ENCODE measurements at places on chromosomes 5 and 9.
A peak's percentile ranks its signal among the peaks of the same experiment; 100 is the strongest.

DNA sequence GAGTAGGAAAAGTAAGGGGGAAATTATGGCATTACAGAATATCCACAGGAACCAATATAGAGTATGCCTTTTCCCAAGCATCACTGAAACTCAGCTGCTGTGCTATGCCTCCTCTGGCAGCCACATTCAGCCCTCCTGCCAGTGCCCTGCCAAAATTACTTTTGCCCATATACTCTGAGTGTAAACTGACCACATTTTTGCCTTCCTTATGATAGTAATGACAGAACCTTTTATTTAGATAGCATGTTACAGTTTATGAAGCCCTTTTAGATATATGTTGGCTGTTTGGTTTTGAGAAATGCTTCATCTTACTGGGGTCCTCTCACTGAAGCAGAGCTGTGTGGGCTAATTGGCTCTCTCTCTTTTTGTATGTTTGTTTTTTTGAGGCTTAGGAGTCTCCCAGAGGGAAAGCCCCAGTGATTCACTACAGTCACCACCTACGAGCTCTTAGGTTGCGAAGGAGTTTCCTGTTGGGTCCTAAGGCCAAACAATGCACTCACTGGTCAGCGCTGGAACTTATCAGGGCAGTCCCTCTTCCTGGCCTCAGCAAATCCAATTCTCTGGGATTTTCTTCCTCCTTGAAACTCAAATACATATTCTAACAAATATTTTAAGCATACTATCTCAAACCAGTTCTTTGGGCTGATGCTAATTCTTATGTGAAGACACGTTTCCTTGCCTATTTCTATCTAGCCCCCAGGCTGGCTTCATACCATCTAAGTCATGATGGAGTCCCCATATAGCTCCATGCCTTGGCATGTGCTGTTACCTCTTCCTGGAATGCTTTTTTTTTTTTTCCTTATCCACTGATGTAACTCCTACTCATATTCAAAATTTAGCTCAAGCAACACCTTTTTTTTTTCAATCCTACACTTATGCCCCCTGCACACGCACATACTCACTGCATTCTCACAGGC, 3.7 kb downstream of the PHF24 start:
- no peak for DNase-seq

DNA sequence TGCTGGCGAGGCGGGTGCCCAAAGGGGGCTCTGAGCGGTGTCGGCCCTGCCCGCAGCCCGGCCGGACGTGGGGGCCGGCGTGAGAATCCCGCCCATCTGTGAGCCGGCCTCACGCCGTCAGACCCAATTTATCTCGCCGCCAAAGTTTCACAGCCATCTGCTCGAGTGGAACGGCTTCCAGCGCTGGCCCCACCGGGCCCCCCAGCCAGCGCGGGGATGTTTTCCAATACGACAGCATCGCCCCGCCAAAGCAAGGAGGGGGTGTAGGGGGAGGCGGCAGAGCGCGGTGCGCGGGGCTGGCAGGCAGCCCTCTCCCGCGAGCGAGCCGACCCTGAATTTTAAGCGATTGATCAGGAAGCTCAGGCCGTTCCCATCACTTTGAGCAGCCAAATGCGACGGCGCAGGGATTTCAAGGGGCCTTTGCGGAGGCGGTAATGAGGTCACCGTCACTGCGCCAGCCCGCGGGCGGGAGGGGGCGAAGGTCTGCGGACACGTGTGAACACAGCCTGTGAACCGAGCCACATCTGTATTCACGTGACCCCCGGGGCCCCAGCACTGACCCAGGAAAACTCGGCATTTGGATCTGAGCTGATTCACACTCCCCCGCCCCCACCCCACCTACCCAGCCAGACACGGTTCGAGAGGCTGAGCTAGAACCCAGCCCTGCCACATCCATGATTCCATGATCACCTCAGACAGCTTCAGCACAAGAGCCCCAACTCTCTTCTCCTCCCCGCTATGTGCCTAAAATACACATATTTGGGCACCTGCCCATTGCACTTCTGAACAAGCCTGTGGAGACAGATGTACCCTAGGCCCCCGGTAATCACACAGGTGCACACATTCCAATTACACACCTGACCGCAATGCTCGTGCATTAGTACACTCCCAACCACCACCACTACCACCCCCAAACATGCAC, 47.8 kb upstream of the PSD2 start:
- peak; percentile 46 for DNase-seq

DNA sequence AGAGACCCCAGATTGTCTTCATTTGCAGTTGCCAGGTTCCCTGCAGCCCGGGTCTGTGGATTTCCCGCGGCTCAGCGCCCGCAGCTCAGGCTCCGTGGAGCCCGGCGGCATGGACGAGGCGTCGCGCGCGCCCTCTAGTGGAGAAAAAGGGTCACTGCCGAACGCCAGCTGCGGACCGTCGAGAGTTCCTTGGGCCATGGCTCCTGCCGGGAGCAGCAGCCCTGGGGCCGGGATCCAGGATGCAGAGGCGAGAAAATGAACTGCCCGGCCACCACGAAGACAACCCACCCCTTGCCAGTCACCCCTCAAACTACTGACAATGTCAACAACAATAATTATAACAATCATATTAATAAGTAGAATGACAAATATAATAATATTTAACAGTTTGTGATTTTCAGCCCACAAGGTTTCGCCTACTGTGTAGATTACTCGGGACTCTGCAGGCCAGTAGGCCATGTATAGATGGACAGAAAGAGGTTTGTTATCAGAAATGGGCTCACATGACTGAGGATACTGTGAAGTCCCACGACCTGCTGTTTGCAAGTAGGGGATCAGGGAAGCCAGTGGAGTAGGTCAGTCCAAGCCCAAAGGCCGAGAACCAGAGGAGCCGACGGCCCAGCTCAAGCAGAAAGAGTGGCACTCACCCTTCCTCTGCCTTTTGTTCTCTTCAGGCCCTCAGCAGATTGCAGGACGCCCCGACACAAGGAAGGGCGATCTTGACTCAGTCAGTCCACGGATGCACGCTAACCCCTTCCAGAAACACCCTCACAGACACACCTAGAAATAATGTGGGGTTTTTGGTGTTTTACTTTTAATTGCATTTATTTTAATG, 43.1 kb downstream of the BOD1 start:
- peak; percentile 57 for DNase-seq

- DNase-seq, result no peak
These were observed 56.7 kb downstream of the UBE2QL1 start for GRCh38 chr5:6505416-6505755.

- no peak for DNase-seq
These were observed 28.7 kb downstream of the ANXA1 start for GRCh38 chr9:73180403-73180802.

DNA sequence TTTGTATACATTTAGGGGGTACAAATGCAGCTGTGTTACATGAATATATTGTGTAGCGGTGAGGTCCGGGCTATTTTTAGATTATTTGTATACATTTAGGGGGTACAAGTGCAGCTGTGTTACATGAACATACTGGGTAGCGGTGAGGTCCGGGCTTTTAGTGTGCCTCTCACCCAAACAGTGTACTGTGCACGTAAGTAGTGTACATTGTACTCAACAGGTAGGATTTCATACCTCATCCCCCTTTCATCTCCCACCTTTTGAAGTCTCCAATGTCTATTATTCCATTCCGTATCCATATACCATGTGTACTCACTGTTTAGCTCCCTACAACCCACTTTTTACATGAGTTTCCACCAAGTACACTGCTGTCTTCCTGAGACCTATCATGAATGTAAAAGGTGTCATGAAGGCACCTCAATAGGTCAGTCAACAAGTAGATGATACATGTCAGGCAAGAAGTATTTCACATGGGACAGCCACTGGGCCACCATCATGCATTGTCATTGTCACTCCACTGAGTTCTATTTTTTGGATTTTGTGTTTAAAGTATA, 27.7 kb downstream of the SKP1 start:
- DNase-seq, result no peak

- DNase-seq, result no peak
These were observed 3.7 kb upstream of the IRX2 start for GRCh38 chr5:2755076-2755680.

DNA sequence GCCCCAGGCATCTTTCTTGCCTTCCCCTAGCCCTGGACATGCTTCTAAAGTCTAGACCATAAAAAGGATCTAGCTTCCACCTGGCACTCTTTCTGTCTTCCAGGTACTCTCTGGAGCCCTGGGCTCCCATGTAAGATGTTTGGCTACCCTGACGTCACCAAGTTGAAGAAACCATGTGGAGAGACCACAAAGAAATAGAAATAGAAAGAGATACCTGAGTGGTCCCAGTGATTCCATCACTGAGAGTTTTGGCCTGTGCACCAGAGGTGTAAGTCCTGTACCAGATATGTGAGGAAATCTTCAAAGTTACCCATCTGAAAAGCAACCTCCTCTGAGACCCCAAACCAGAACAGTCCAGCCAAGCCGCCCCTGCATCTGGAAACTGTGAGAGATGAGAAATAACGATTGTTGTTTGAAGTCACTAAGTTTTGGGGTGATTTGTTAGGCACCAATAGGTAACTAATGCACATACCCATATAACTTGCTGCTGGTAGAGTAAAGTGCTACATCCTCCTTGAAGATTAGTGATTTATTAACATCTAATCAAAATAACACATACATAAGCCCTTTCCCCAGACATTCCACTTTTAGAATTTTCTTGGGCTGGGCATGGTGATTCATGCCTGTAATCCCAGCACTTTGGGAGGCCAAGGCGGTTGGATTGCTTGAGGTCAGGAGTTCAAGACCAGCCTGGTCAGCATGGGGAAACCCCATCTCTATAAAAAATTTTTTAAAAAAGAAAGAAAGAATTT, 85.7 kb upstream of the LHFPL2 start:
- DNase-seq, result no peak

- no peak for DNase-seq
These were observed 36.3 kb upstream of the CTXN3 start for GRCh38 chr5:127612441-127613141.

GRCh38 chr5:56056875-56057274, 62.1 kb upstream of the IL6ST start:
- no peak for DNase-seq

- no peak for DNase-seq
These were observed 285.3 kb downstream of the ZNF608 start for GRCh38 chr5:124461157-124461556.

DNA sequence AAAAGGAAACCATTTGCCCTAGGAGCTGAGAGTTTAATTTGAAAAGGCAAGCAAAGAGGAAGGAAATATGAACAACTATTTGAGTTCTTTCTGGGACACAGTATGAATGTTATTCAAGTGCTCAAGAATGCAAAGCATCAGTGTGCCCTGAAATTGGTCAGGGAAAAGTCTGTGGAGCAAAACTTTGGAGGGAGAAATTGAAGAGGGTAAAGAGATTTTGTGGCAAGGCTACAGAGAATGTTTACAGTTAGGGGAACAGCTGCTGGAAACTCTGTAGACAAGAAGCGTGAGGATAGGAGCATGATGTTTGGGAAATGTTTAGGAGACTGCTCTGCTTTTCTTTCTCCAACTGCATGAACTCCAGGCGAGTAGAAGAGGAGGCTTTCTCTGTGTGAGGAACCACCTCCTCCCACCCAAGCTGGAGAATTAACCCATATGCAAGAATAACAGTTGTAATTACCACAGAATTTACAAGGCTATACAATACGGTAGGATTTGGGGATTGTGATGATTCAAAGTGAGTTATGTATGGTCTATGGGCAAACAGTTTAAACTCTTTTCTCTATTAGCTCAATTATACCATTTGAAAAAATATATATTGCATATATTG, 75.4 kb upstream of the IL7R start:
- no peak for DNase-seq

GRCh38 chr5:81850501-81851357, 99.8 kb upstream of the SSBP2 start:
- no peak for DNase-seq

Data from effector memory CD8-positive, alpha-beta T cell (primary cell).